ENCODE measurements at places on chromosomes 11 and 22.
A peak's percentile ranks its signal among the peaks of the same experiment; 100 is the strongest.

- DNase-seq = peak; percentile 44
These were observed 1.4 kb upstream of the GGA1 start for GRCh38 chr22:37607010-37607934.

GRCh38 chr22:49320714-49321476, 506.8 kb downstream of the BRD1 start:
- no peak for DNase-seq

DNA sequence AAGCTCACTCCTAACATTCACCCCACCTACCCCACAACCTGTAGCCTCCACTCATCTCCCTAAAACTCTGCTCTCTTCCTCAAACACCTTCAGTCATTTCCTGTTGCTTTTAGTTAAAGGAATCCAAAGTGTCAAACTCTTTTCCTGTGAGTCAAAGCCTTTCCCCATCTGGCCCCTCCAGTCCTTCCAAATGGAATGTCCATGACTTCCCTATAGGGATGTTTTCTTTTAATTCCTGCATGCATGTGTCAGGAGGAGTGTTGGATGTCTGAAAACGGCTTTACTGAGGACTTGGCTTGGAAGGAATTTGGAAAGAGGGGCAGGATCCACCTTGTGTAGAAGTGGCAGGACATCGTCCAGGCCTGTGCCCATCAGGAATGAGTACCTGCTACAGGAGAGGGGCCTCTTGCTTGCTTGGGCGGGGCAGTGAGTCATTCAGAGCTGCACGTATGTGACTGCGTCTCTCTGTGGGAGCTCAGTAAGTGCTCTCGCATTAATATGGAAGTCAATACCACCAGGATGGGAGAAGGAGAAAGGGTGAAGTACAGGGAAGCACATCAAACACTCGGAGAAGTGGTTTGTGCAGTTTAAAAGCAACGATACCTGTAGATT, 491.9 kb downstream of the OPCML start:
- peak; percentile 12 for DNase-seq

- DNase-seq = no peak
These were observed 713.1 kb upstream of the ARHGAP42 start for GRCh38 chr11:99973993-99974392.

DNA sequence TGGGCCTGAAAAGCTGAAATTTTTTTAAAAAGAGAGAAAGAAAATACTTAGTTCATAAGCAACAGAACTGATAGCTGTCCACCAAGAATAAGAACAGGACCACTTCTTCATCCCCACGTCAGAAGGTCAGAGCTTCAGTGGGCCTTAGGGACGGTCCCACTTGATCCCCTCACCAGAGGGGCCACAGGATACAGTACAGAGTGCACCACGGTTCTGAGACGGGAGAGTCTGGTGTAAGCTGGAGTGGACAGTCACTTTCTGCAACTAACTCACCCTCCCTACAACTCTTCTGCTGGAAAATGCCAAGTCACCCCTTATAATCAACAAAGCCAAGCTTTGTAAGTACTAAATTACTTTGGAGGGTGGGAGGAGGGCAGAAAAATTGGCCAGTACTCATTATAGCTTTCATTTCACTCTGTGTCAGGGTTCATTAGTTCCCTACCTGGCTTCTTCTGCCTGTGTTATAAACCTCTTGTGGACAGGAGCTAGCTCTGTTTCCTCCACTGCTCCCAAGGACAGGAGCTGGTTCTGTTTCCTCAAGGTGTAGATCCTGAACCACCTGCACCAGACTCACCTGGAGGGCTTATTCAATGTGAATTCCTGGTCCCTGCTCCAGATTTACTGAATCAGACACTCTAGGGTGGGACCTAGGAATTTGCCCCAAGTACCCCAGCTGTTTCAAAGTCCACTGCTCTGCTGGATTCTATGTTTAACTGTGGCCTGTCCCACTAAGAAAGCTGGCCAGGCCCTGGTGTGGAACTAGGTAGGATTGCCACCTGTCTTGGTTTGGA, 39.6 kb downstream of the SCGB1A1 start:
- DNase-seq = no peak

DNA sequence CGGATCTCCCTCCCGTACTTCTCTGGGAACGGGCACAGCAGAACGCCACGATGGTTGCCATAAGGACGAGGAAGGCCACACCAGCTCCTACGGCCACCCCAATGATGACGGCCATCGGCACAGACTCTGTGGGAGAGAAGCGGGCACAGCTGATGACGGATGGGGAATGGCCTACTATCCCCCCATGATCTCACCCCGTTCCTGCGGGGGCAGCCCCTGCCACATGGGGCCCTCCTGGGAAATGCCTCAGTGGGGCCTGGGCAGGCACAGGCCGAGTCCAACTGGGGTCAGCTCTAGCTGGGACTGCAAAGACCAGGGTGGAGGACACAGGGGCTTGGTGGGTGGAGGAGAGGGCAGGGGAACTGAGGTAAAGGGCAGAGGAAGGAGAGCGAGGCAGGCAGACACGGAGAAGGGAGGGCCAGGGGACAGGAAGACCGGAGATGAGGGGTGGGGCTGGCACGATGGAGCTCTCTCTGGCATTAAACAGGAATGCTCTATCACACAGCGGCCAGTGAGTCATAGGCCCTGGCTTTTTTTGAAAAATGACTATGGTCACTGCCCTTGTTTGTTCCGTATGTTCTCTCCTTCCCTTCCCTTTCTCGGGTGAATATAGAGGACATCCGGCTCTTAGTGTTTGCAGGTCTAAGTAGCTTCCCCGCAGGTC, 76.0 kb downstream of the ST3GAL4 start:
- no peak for DNase-seq

- no peak for DNase-seq
These were observed 169.4 kb upstream of the ZBED5 start for GRCh38 chr11:11027288-11027687.

DNA sequence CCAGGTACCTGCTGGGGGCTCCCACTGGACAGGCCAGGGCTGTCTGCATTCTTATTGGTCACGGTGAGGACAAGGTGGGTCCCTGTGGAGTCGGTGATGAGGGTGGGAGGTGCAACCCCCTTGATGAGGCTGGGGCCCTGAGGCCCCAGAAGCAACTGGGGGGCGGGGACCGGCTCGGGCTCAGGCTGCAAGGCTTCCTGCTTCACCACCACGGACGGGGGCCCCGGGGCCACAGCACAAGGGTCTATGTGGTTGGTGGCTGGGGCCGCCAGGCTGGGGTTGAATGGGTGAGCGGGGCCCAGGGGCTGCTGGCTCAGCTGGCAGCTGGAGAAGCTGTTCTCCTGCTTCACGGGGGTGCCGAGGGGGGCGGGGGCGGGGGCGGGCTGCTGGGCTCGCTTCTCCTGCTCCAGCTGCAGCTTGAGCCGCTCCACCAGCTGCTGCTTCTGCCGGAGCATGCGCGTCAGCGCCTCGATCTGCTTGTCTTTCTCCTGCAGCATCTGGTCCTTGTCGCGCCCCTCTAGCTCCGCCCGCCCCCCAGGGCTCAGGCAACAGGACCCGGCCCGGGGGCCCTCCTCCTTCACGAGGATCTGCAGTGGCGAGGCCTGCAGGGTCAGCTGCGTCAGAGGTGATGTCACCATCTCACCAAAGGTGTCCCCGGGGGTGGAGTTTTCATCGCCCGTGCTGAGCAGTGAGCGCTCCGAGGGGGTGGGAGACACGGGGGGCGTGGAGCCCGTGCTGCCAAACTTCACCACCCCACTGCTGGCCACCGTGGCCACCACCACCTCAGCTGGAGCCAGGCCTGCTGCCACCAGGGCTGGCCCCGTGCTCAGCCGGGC, 48.2 kb downstream of the SGSM3 start:
- peak; percentile 25 for DNase-seq

GRCh38 chr11:108203075-108203474, 19.4 kb downstream of the NPAT start:
- no peak for DNase-seq

- no peak for DNase-seq
These were observed 17.6 kb downstream of the INCENP start for GRCh38 chr11:62141111-62142042.

- no peak for DNase-seq
These were observed 360.3 kb upstream of the PDGFD start for GRCh38 chr11:104524254-104524653.

DNA sequence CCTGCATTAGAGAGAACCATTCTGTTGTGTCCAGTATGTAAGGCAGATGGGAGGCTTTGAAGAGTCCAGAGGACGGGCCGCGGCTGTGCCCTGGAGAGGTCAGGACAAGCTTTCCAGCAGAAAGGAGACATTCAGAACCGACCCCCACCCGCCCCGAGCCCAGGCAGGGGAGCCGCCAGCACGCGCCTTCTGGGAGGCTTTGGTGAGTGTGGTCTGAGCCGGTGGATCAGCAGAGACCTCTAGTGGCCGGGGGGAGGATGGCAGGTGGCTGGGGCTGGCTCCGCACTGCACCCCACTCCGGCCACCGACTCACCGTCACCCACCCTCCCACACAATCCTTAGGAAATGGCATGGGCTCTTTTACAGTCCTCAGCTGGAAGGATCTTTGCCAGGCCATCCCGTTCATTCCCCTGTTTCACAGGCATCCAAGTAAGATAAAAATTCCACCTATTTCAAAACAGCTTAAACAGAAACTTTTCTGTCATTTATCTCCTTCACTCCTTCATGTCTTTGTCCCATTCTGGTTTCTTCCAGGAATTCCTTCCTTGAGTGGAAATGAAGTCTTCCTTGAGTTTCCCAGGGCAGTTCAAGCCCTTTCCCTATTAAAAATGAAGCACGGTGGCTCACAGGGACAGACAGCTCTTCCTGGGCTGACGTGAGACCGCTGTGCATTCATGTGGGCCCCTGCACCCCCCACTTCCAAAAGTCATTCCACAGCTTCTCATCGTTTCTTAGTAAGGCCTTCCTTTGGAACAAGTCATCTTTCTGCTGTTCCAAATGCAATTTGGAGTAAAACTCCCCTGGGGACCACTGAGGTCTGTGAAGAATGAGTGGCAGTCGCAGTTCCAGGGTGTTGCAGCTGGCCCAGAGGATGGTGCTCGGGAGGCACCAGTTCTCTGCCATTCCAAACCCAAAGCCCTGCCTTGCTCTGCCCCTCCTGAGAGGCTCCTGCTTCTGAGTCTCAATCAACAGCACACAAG, 91.0 kb downstream of the FEZ1 start:
- DNase-seq = no peak

DNA sequence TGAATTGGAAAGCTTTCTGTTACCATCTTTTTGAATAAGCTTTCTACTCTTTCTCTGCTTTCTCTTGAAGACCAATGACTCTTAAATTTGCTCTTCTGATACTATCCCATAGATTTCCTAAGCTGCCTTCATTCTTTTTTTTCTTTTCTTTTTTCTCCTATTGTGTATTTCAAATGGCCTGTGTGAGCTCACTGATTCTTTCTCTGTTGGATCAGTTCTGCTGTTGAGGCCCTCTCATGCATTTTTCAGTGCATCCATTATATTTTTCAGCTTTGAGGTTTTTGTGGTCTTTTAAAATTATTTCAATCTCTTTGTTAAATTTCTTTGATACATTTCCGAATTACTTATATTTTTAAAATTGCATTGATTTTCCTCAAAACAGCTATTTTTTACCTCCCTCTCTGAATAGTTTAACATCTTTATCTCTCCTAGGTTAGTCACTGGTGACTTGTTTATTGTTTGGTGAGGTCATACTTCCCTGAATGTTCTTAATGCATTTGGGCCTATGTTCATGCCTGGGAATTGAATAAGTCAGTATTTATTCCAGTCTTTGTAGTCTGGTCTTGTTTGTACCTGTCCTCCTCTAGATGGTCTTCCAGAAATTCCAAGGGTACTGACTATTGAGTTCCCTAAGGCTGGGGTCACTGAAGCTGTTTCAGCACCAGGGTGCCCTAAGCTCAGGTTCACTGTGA, 110.6 kb upstream of the SERPIND1 start:
- DNase-seq = no peak

- DNase-seq = no peak
These were observed 686 bp downstream of the USP2 start for GRCh38 chr11:119380827-119381180.

- no peak for DNase-seq
These were observed 59.6 kb upstream of the SHANK2 start for GRCh38 chr11:71311928-71312510.

- DNase-seq = no peak
These were observed 9.0 kb upstream of the USP28 start for GRCh38 chr11:113884361-113884836.

GRCh38 chr11:63870351-63871140, 31.6 kb downstream of the MARK2 start:
- no peak for DNase-seq

- DNase-seq = no peak
These were observed 253.1 kb downstream of the LRRC4C start for GRCh38 chr11:41206388-41206787.

DNA sequence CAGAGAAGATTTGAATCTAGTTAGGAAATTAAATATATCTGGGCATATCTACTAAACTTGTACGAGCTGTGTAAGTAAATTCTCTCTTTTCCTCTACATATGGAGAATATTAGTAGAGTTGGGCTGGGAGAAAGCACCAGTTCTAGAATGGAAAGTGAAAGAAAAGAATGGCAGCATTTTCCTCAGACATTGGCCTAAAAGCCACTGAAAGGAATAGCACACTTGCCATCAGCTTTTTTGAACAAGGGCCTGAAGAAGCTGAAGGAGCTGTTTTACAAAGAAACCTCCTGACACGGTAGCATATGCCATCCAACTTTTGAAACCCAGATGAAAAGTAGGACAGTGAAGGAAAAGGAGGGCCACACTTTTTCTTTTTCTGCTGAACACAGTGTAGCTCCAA, 1563.7 kb upstream of the TENM4 start:
- no peak for DNase-seq

DNA sequence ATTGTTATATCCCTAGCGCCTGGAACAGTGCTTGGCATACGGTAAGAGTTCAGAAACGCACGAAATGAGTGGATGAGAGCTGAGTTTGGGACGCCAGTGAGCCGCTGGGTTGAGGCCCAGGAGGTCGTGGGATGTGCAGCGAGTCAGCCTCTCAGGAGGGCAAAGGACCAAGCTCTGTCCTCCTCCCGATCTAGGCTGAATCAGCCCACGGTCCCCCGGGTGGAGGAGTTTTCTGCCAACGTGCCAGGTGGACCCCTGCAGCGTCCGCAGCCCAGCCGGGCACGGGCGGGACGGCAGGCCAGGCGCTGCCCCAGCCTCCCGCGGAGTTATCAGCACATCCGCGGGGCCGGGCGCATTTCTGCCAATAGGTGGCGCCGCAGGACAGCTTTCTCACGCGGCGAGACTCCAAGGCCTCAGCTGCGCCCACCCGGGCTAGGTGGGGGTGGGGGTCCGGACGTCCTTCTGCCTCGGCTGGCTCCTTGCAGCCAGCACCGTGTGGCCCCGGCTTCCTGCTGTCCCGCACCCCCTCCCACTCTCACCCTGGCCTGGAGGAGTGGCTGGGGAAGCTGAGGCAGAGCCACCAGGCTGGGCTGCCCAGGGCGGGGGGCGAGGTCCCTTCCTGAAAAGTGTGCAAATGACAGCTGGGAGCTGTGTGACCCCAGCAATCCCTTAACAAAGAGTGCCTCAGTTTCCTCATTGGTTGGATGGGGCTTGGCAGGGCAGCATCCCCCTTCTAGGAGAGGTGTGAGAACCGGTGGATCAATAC, 2.2 kb upstream of the RPS19BP1 start:
- no peak for DNase-seq

All from NCI-H1417 treated with DMSO at 0.1 percent for 48 hours (cell line).